ENCODE measurements at places on chromosomes 13 and 19.
A peak's percentile ranks its signal among the peaks of the same experiment; 100 is the strongest.

- DNase-seq, result no peak
Measured at GRCh38 chr13:98279473-98280175, 102.6 kb upstream of the RNF113B start.

DNA sequence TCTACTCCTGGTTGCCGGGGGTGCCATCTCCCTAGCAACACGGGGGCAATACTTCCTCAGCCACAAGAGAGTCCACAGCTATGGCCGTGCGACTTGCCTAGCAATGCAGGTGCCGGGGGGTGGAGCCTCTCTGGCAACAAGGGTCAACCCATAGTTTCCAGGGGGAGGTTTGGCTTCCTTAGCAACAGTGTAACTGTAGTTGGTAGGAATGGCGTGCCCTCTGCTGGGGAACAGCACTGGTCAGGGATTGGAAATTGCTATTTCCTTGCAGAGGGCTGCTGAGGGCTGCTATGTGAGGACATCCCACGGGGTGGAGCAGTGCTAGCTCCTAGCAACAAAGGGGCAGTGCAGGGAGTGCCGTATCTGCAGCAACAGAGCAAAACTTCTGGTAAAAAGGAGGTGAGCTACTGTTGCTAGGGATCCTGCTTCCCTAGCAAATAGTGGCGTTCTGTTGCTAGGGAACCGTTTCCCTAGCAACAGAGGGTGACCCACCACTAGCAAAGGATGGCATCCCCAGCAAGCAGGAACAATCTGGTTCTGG, 7.0 kb upstream of the TMC4 start:
- DNase-seq, result no peak

DNA sequence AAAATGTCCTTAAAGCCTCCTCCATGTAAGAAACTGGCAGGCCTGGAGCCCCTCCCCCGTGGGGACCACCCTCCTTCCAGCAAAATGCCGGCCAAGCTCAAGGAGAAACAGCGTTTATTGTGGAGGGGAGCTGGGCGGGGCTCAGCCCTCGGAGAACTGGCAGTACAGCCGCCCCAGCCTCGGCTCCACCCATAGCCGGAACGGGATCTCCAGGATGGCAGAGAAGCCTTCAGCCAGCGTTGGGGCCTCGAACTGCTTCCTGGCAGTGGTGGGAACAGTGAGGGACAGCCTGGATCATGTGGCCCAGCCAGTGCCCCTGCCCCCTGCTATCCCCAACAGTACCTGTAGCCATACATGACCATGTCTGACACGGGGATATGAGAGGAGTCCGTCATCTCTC, 6.3 kb downstream of the PNKP start:
- DNase-seq, result no peak

DNA sequence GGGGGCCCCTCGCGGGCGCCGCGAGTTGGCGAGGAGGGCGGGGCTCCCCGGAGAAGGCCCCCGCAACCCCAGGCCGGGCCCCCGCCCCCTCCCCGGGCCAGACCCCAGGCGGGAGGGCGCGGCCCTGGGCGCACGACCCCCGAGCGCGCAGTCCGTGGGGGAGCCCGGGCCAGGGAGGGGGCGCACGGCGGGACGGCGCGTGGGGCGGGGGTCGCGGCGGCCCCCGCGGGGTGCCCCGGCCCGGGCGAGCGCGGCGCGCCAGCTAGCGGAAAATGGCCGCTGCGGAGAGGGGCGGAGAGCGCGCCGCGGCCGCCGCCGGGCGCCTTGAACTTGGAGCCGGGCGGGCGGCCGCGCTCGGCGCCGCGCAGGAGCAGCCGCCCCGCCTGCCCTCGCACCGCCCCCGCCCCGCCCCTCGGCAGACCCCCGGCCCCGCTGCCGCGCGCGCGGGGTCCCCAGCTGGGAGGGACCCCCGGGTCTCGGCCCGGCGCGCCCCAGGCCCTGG, 6.4 kb upstream of the NFIC start:
- no peak for DNase-seq

- DNase-seq, result no peak
Measured at GRCh38 chr19:41870401-41870873, 6.6 kb upstream of the CD79A start.

DNA sequence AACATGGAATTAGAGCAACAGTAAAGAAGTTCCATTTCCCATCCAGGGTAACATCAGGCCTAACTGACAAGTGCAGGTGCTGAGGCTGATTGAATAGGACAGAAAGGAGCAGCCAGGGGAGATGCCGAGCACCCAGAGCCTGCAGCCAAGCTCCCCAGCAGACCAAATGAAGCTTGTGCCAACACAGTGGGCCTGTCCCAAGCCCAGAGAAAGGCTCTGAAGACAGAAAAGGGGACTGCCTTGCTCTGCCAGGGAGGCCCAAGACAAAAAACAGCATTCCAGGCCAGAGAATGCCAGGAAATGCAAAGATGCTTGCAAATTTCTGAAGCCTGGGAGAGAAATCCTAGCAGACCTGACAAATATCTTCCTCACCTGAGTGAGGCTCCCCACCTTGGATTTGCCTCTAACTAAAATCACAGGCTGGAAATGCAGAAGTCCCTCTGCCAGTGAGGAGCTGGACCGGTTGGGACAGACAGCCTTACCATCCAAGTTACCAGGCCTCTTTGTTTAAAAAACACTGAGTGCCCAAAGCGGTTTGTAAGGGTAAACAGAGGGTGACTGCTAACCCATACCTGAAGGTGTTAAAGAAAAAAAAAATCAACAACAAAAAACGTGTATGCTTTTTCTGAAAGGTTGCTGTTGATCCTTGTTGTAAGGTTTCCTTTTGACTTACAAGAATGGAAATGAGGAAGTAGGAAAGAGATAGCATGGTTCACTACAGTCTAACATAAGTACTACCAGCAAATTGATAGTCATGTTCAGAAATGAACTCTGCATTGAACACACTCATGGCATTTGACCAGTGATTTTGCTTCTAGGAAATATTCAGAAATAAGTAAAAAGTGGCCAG, 11.8 kb upstream of the HMGB1 start:
- no peak for DNase-seq

DNA sequence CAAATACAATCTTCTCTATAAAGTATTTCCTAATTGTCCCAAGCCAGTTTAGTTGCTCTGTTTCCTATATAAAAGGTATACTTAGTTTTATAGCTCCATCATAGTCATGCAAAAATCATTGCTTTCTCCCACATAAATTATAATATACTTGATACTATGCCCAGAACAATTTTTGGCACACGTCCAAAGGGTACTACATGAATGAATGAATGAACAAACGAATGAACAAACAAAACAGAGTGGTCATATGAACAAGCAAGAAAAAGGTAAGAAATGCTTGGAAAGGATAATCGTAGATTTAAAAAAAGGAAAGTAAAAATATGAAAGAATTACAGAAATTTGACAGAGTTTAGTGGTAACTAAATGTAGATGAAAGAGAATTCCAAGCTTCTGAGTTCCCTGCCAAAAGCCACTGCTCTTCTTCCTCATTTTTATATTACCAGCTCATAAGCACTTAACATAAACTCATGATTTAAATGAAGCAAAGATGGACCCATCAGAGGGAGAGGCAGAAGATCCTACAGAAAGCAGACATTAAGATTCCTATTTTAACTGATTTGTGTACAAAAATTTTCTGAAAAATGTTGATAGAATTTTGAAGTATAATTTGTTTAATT, 123.2 kb downstream of the ENOX1 start:
- DNase-seq, result no peak

GRCh38 chr13:20378721-20379120, 146.6 kb upstream of the GJB6 start:
- no peak for DNase-seq

DNA sequence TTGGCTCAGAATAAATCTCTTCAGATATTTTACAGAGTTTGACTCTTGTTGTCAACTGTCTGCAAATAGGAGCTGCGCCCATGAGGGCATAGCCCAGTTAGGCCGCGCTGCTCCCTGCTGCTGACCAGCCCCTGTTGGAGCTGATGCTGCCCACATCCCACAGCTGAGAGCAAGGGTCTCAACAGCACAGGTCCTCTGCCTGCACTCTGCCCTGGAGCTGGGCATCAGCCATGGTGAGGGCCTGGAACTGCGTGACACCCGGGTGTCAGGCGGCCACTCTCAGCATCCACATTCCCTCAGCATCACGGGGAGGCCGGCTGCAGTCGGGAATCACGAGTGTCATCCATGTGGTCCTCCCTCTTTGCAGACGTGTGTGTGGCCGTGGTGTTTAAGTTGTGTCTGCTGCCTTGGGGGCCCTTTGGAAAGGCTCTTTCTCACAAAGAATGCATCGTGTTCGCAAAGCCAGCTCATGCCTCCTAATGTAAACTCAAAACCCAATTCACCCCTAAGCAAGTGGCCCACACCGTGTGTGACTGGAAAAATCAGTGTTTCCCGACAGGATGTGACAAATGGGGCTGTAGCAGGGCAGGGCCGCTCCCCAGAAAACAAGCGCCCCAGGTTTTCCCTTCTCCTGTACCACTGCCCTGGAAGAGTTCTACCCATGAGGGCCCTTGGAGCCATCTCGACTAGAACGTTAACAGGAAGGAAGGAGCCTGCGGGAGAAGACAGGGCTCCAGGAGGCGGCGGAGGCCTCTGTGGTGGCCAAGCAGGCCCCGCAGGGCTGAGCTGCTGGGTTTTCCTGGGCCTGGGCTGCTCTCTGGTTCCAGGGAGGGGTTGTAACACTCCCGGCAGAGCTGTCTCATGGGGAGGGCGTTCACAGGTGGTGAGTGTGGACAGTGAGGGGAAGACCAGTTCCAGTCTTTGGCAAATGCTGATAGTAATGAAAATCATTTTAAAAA, 20.3 kb downstream of the ATP11A start:
- no peak for DNase-seq

GRCh38 chr19:40464059-40465024, 1.2 kb downstream of the BLVRB start:
- peak; percentile 55 for DNase-seq

DNA sequence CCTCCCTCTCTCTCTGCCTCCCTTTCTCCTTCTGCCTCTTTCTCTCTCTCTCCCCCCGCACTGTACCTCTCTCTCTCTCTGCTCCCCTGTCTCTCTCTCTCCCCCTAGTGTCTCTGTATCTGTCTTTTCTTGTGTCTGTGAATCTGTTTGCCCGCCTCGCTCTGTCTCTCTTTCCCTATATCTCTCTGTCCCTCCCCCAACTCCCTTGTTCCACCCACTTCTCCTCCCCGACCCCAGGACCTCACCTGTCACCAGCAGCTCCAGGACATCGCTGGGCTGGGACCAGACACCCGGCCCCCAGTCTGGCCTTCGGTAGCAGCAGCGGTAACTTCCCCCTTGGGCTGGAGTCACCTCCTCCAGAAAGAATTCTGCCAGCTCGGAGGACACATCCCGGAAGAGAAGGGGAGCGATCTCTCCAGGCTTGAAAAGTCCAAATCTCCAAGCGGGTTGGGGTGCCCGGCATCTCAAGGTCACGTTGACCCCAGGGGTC, 3.9 kb downstream of the OSCAR start:
- DNase-seq, result no peak

- DNase-seq, result peak; percentile 84
Measured at GRCh38 chr19:4065430-4066175, 1.1 kb downstream of the ZBTB7A start.

DNA sequence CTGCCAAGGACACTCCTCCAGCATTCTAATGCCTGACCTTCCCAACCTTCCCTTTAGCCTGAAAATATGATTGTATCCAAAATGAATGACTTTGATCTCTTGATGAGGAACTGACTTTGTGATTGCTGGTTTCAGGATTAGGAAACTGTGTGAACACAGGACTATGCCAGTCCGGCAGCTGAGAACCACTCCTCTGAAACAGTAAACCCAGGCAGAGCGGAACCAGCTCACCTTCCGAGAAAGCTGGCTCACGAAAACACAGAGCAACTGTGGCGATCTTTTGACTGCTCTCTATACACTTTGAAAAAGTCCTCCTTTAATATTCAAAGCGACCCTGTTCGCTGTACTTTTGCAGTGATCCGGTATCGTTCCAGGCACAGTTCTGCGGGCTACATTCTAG, 258.8 kb upstream of the IRS2 start:
- DNase-seq, result no peak

- DNase-seq, result no peak
Measured at GRCh38 chr19:412356-413355, 3.7 kb upstream of the C2CD4C start.

Data from stimulated activated CD4-positive, alpha-beta T cell treated with anti-CD3 and anti-CD28 coated beads, Interleukin-1b, Interleukin-23, amount 100 ng/mL, for 24 hours (primary cell).